ENCODE measurements at places on chromosomes 1 and 21.
A peak's percentile ranks its signal among the peaks of the same experiment; 100 is the strongest.

- no peak for DNase-seq
These were observed 367.3 kb downstream of the SMYD3 start for GRCh38 chr1:246139745-246140182.

DNA sequence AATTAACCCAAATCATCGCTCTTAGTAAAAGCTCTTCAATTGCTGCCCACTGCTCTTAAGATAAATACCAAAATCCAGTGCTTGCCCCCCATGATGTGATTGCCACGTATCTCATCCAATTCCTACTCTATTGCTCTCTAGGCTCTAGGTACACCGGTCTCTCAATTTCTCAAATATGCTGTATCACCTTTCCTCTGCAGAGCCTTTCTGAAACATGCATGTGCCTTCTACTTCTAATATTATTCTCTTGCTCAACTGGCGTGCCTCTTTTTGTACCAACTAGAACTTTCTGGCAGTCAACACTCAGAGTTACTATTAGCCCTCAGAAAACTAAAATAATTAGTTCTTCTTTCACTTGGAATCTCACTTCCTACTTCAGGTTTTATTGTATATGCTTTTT, 111.7 kb upstream of the LBR start:
- DNase-seq = no peak

- DNase-seq = no peak
These were observed 10.2 kb downstream of the JAK1 start for GRCh38 chr1:64956010-64956640.

DNA sequence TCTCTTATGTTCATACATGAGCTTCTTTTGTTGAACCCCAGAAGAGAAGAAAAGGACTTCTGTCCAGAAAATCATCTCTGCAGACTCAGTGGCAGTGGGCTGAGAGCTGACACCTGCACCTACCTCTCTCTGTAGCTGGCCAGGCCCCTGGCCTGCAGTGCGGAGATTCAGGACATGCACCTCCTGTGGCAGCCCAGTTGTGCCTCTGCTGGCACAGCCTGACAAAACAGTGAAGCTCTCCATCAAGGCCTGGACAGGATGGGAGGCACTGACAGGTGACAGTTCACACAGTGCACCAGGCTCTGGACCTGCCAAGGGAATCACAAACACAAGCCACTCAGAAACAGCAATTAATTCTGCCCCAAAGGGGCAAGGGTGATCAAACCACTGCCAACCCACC, 88.8 kb downstream of the TGFBR3 start:
- DNase-seq = no peak

DNA sequence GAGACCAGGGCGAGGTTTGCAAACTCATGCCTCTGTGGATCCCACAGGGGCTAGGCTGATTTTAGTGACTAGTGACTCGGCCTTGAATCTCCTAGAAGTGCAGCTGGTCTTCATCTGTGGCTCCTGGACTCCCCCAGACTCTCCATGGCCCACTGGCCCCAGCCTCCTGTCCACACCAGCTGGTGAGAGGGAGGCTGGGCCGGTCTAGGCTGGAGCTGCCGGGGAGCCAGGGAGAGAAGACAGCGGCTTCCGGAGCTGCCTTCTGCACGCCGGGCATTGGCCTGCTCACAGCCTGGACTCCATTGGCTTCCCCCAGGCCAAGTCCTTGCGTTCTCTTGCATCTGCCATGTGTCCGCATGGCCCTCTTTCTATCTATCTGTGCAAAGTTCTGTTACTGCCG, 52.1 kb upstream of the COL6A1 start:
- DNase-seq = no peak

- no peak for DNase-seq
These were observed 64.8 kb downstream of the ABCA4 start for GRCh38 chr1:94056171-94056570.

GRCh38 chr1:248813546-248813945, 12.2 kb downstream of the SH3BP5L start:
- no peak for DNase-seq

GRCh38 chr1:203080456-203080855, 5.4 kb downstream of the MYOG start:
- no peak for DNase-seq

DNA sequence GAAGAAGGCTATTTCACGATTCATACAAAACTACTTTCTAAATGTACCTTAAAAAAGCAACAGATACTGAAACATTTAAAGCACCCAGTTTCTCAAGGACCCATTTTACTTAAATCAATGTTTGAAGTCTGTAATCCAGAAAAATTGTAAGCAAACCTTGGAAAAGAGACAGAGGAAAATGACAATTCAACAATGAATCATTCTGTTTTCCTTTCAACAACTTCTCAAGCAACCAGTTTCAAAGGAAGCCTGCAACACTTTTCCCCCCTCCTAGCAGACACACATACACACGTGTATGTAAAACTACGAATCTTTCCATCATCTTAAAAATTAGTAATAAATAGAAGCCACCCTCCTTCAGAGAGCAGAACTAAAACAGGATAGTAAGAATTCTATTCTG, 1.2 kb downstream of the RERE start:
- no peak for DNase-seq

DNA sequence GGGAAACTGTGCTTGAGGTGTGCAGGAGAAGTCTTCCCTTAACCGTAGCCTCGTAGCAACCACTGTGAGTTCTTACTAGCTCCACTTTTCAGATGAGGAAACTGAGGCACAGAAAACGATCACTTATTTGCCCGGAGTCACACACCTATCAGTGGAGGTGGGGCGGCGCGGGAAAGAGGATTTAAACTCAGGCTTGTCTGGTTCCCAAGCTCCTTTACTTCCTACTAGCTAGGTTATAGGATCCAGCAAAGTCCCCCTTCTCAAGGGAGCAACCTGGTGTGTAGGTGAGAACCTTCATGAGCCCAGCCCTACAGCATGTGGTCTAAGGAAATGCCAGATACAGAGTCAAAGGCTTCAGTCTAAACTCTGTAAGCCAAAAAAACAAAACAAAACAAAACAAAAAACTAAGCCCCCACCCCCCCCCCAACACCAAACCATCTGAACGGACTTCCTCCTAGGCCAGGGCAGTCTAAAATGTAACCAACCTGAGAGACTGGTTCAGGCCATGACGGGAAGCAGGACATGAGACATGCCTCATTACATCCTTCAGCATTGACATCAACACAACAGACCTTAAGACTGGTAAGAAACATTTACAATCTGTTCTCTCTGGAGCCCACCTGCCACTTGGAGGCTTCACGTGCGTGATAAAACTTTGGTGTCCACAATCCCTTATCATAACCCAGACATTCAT, 709 bp upstream of the FBXO42 start:
- no peak for DNase-seq

DNA sequence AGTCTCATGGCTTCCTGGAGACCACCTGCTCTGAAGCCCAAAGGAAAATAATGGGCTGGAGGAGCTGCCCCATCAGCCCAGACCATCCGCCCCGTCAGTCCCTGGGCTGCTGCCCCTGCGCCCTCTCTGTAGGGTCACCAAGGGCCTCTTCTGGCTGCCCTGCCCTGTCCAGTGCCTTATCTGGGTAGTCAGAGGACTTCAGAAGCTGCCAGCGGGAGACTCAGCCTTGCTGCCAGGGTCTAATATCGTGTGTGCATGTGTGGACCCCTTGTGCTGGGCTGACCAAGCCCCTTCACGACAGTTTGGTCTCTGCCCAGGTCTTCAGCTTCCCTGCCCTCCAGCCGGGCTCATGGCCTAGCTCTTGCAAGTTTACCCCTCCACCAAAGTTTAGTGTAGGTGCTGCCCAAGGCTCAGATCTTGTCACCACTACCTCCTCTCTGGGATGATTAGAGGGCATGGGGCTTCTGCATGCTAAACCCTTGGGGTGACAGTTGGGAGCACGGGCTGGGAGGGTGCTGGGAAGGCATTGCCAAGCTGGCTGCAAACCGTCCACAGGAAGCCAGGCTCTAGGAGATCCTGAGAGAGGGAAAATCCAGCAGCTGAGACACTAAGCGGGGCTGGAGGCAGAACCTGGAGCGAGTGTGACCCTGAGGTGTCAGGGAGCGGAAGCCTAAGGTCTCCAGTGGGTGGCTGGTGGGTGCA, 20.6 kb downstream of the NENF start:
- DNase-seq = no peak

- DNase-seq = no peak
These were observed 16.3 kb downstream of the SEC16B start for GRCh38 chr1:177953549-177953948.

GRCh38 chr1:117093091-117093534, 28.4 kb downstream of the TRIM45 start:
- DNase-seq = no peak

DNA sequence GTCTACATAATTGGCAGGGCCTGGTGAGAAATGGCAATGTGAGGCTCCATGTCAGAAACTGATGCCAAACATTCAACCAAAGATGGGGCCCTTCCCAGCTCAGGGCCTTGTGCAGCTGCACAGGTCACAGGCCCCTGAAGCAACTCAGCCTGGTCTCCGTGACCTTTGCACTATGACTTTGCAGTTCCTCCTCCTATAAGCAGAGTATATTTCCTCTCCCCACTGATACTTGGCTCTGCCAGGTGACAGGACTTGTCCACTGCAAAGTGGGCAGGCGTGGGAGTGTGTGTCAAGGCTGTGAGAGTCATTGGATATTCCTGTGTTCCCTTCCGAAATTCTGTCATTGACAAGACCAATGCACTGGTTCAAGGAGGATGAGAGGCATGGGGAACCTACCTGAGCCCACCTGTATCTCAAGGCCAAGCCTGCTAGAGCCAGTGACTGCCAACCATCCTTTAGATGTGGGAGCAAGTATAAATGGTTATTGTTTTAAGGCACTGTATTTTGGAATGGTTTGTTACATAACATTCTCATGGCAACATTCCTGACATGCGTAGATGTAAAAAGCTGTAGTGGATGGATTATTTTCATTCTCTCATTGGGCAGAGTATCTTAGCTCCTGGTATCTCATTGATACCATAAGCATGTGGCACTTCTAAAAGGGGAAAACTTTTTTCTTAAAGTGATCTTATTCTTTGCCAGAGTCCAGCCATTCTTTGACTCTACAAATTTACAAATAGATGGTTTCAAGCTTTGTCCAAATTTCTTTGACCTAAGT, 75.2 kb downstream of the CNIH3 start:
- DNase-seq = no peak

DNA sequence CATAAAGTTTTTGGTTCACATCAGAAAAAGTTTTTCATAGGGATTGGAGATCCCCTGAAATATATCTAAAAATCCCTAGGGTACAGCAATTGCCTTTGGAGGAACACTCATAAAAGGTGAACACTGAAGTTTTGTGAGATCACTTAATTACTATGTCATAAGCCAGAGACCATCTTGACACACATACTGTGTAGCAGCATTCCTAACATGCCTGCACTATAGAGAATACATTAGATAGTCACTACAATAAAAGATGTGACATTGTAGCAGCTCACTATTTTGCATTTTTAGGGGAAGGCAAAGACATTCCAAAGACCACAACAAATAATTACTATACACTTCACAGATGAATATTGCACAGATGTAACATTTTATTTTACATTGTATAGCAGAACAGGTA, 779.9 kb downstream of the KCNT2 start:
- no peak for DNase-seq

GRCh38 chr1:224859651-224860050, 69.8 kb upstream of the DNAH14 start:
- no peak for DNase-seq

- DNase-seq = no peak
These were observed 42.9 kb downstream of the PTBP2 start for GRCh38 chr1:96764469-96764868.

DNA sequence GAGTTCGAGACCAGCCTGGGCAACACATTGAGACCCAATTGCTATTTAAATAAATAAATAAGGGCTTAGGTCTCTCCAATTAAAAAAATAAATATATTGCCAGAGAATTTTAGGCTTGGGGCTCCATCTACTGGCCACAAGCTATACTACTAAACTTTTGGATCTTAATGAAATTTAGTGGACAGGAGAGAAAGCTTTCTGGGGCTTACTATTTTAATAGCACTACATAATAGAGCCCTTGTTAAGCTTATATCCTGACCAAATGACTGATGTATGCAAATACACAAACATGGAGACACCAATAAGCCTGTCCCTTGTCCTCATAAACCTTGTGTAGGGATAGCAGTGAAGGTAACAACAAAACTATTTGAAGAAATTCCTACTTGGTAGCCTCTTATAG, 18.4 kb downstream of the CCT3 start:
- peak; percentile 34 for DNase-seq

DNA sequence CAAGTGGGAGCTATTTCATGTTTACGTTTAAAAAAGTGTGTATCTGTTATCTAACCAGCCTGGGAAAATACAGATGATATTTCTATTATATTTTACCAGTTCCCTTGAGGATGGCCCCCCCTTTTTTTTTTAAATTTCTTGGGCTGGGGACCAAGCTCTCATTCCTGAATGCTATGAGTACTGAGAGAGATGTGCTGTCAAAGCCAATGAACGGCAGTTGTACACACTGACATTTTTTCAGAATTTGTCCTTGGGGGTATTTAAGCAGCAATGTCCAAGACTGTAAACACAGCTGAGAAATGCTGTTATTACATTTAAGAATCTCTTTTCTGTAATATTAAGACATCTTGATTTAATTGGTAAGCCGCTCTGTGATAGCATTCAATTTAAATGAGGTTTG, 177.9 kb downstream of the ST6GALNAC3 start:
- DNase-seq = no peak

GRCh38 chr1:30001011-30001731, 722.2 kb downstream of the MATN1 start:
- no peak for DNase-seq

GRCh38 chr1:87961992-87962391, 633.3 kb downstream of the LMO4 start:
- DNase-seq = no peak

DNA sequence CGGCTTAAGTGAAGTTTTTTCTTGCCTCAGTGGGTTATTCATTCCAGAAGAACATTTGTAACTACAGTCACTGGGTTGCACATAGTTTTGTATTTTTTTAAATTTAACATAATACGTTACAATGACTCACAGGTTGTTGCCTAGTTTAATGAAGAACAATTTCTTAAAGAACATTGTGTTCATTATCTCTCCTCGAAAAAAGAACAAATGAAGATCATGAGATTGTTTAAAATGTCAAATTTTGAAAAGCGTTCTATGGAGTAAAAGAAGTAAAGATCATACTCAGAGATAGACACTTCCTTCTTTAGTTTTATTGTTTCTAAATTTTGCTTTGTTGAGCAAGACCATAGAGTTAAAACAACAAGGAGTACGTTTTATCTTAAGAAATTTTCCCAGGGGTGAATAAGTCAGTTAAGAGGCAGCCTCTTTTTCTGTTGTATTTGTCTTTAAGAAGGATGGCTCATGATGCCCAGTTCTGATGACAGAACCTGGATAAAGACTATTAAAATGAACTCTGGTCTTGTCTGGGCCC, 10.5 kb upstream of the SLAMF1 start:
- no peak for DNase-seq
